ENCODE measurements at places on chromosomes 2 and 18.

DNA sequence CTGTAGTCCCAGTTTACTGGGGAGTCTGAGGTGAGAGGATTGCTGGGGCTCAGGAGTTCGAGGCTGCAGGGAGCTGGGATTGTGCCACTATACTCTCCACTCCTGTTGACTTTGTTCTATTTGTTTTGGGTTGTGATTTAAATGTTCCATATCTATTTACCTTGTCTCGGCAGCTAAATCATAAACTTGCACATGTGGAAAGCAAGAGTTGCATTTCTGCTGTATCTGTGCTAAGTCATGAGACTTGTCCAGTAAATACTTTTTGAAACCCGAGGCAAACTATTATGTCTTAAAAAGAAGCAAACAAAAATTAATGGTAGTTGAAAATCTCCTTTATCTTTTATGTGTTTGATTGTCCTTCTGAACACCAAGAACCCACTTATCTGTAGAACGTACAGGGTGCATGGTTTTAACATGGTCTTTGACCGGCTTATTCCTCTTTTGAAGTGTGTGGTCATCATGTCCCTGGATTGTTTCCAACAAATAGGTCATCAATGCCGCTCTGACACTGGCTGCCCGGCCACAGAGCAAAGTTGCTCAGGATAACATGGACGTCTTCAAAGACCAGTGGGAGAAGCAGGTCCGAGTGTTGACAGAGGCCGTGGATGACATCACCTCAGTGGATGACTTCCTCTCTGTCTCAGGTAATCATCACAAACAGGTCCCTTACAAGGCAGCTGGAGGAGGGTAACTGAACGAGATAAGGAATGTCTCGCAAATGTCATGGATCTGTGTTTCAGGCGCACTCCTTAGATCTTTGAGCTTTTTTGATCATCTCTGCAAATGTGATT is 241.1 kb upstream of the LRRTM1 start:
- no peak for DNase-seq

DNA sequence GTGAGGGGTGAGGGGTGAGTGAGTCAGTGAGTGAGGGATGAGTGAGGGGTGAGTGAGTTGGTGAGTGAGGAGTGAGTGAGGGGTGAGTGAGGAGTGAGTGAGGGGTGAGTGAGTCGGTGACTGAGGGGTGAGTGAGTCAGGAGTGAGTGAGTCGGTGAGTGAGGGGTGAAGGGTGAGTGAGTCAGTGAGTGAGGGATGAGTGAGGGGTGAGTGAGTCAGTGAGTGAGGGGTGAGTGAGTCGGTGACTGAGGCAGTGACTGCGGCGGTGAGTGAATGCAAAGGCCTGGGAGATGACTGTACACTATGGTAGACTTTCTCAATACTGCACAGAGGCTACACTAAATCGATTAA is 16.6 kb downstream of the THAP4 start:
- no peak for DNase-seq

DNA sequence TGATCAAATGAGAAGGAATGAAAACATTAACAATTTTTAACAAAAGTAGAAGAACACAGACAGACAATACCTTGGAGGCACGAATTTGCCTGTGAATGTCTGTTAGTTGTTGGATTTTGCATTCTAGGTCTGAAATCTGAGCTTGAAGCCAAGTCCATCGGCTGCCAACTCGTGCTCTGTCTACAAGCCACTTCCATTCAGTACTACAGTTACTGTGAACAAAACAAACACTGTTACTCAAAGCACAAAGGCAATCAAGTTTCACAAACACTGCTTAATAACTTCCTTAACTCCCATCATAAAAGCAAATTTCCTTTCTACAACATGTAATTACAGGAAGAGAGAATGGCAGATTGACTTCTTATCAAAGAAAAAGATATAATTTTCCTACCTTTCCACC is 42.2 kb downstream of the KANSL1L start:
- DNase-seq, result no peak

GRCh38 chr2:68959001-68959400 is 6.3 kb upstream of the GKN2 start:
- no peak for DNase-seq

- DNase-seq, result no peak
These were observed 37.6 kb downstream of the CCBE1 start for GRCh38 chr18:59659508-59660170.

Measured in activated CD4-positive, alpha-beta T cell treated with anti-CD3 and anti-CD28 coated beads, Interleukin-2, amount 10 ng/mL, durations not matched to agents 7 days and 5 days (primary cell).